ENCODE measurements at places on chromosomes 7 and 10. TPM values are rescaled to one million over a fixed set of nuclear protein-coding genes. Genes with fewer than 3 reads are reported as not detected.

The NME8 gene
- not detected for total RNA-seq

The PHYHIPL gene
- 0.33 TPM for total RNA-seq

The SEMA3C gene
- total RNA-seq = 3.0 TPM

The MBLAC1 gene
- total RNA-seq = 2.1 TPM

The KLLN gene
- total RNA-seq = 0.78 TPM

The CDH23 gene
- 28.5 TPM for total RNA-seq

The ATP6V1F gene
- 45.8 TPM for total RNA-seq

Measured in body of pancreas (tissue), 4 donors.